ENCODE measurements at places on chromosomes 3 and 15.

DNA sequence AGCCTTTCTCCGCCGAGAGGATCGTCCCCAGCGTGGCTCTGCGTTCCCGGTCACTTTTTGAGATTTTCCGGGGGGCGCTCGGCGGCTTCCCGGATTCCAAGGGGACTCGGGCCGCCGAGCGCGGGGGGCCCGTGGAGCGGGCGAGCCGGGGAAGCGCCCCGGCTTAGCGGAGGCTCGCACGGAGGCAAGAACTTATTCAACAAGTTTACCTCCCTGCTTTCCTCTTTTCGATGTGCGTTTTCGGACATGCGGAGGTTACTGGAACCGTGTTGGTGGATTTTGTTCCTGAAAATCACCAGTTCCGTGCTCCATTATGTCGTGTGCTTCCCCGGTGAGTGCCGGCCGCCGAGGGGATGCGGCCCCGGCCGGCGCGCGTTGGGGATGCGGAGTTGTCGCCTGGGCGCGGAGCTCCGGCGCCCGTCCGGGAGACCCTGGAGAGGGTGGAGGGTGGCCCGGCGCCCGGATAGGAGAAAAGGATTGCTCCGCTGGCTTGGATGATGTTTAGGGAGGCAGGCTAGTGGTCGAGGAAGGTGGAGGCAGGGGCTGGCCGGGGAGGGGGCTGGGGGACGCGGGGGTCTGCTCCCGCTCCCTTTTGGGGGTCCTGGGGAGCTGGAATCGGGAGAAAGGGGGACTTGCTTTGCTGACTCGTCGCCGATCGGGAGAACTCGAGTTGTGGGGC is 810 bp downstream of the PTPRG start:
- no peak for DNase-seq

DNA sequence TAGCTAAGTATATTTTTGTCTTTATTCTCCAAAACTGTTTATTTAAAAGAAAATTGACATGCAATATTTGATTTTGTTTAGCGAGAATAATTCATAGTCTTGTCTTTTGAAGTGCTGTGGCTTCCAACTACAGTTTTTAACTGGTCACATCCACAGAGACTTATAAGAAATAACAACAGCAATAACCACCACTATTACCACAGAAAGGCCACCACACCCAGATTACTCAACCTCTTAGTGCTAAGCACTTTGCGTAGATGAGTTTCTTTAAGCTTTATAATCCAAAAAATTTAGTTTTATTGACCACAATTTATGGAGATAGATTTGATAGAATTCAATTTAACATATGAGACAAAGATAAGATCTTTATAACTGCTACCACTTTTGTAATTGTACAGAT is 468.4 kb upstream of the UBE2E2 start:
- peak; percentile 17 for DNase-seq

GRCh38 chr3:59046839-59047238 is 3.0 kb downstream of the CFAP20DC start:
- no peak for DNase-seq

GRCh38 chr15:55789066-55789660 is 46.2 kb upstream of the PRTG start:
- DNase-seq: no peak

DNA sequence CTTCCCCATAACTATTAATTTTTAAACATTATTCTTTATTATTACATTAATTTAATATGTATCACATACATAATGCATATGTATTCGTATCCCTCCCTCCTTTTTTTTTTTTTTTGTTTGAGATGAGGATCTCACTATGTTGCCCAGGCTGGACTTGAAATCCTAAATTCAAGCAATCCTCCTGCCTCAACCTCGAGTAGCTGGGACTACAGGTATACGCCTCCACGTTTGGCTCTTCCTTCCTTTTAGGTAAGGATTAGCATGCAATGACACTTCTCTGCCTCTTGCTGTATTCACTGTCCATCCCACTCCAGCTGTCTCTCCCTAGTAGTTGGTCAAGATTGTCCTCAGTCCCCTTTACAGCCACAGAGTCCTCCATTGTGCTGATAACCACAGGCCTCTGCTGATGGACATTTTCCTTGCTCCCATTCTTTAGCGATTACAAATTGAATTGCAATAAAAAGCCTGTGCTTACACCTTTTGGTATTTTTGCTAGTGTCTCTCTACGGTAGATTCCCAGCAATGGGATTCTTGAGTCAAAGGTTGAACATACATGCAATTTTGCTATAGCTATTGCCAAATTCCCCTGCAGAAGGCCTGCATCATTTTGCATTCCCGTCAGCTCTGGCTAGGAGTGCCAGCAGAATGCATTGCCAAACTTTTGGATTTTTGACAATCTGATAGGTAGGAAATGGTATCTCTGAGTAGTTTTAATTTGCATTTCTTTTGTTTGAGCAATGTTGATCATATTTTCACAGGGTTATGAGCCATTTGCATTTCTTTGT is 156.6 kb downstream of the SMAD6 start:
- DNase-seq: no peak

DNA sequence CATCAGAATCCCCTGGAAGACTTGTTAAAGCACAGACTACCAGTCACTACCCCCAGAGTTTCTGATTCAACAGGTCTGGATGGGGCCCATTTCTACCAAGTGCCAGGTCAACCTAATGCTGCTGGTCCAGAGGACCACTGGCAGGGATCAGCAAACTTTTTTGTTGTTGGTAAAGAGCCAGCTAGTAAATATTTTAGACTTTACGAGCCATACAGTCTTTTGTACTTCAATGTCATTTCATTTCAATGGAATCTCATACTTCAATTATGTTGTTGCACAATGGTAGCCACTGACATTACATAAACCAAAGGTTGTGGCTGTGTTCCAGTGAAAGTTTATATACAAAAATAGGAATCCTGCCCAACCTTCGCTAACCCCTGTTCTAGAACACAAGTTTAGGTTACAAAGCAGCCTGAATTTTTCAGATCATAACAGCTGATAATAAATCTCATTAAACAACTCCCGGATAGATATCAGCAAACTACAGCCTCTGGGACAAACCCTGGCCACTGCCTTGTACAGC is 28.7 kb downstream of the ULK4 start:
- DNase-seq: no peak

- DNase-seq: no peak
Measured at GRCh38 chr3:112822064-112823055, 24.3 kb downstream of the CD200R1L start.

DNA sequence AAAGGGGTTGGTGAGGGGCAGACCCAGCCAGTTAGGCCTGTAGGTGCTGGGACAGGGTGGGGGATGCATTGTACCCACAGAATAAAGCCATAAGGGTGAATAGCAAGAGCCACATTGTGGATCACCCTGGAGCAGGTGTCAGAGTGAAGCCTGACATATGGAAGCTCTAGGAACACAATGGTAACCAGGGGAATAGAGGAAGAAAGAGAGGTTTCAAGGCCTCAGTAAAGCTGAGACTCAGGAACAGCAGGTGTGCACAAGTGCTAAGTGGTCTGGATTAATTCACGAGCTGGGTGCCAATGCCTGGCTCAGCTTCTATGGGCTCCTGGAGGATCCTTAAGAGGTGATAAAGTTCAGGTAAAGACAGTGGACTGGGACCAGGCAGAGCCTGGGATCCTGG is 323.7 kb upstream of the CTNNB1 start:
- DNase-seq: no peak

- DNase-seq: no peak
Measured at GRCh38 chr3:45597581-45597980, 3.0 kb downstream of the LIMD1 start.

DNA sequence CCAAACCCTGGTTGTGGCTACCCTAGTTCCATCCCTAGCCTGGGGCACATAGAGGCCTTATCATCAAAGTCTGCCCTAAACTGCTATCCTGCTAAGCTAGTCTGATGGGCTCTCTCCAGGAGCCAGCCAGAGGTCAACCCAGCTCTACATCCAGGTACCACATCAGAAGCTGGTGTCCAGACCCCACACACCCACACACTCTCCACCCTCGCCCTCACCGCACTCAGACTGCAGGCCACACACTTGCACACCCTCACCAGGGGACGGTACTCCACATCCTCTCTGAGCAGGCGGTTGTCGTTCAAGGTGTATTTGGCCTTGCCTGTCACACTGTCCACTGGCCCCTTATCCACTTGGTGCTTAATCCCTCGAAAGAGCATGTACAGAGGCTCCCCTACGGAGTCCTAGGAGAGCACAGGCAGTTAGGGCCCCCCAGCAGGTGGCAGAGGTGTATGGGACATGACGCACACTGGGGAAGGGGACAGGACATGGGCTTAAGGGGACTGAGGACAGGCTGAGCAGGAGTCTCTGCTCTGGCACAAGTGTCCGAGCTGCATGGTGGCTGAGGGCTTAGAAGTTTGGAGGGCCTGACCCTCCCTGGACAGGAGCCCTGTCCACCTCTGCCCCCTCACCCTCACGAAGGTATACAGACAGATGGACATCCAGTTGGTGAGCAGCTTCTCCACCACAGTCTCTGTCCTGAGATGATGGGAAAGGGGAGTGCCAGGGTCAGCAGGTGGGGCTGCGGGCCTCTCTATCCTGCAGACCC is 18.1 kb downstream of the PLXNB1 start:
- no peak for DNase-seq

All from suppressor macrophage treated with lipopolysaccharide for 1 hour (primary cell).